Dorsolateral prefrontal cortex (tissue), 122 donors: ENCODE measurements at places on chromosomes 3 and 15.

DNA sequence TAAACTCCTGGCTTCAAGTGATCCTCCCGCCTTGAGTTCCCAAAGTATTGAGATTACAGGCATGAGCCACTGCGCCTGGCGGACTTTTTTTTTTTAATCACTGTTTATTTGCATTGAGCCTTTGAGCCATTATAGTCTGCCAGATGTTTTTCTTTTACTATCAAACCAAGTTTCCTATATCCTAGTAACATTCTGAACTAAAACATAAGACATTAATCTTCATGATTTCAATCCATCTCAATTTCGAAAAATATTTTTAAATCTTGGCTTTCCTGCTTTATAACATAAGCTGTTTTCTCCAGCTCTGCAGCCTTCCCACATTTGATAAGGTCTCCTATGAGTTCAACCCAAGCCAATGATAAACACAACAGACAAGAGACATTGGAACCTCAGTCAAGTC is 75.4 kb downstream of the UMPS start:
- DNase-seq: no peak

GRCh38 chr3:126377211-126377610 is 17.5 kb upstream of the CFAP100 start:
- DNase-seq: peak; percentile 11

- no peak for DNase-seq
These were observed 470.2 kb upstream of the AGTR1 start for GRCh38 chr3:148227534-148227933.

GRCh38 chr15:64816452-64816851 is 9.0 kb downstream of the PIF1 start:
- DNase-seq: no peak

- no peak for DNase-seq
These were observed 35.4 kb downstream of the FAN1 start for GRCh38 chr15:30939161-30939560.

DNA sequence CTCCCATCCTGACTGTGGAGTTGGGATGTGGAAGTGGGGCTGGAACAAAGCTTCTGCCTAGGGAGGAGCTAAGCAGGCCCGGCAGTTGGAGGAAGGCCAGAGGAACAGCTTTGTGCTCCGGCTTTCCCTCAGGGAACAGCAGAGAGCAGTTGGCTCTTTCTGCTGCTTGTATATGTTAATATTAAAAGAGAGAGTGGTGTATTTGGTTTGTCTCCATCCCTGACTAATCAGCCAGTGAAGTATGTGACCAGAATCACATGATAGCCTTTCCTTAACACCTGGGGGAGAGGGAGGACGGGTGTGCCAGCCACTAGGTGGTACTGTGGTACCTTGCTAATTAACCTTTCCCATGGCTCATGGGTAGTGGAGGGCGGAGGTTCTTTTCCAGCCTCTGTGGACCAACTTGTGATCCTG is 10.0 kb downstream of the EIF2B5 start:
- DNase-seq: no peak

- no peak for DNase-seq
These were observed 118.3 kb upstream of the SYNPR start for GRCh38 chr3:63159764-63160163.

- DNase-seq: no peak
These were observed 34.8 kb upstream of the ARHGEF3 start for GRCh38 chr3:56836276-56837163.

- no peak for DNase-seq
These were observed 42.3 kb upstream of the GALNT15 start for GRCh38 chr3:16132190-16132589.

- no peak for DNase-seq
These were observed 47.6 kb upstream of the ATP1B3 start for GRCh38 chr3:141828890-141829289.

DNA sequence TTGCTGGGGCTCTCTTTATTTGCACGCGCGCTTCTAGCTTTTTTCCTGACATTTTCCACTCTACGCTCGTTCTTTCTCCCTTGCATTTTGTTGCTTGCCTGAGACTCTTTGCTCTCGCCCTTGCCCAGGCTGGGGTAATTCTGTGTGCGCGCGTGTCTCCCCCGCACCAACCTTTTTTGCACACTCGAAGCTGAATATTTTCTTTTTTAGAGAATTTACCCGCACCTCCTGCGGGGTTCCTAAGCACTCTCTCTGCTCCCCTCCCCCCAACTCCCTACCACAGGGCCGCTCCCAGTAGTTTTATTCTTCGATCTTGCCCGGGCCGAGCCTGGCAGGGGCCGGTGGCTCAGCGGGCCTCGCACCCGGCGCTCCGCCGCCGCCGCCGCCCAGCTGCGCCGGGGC is 732 bp downstream of the FAM43A start:
- no peak for DNase-seq

DNA sequence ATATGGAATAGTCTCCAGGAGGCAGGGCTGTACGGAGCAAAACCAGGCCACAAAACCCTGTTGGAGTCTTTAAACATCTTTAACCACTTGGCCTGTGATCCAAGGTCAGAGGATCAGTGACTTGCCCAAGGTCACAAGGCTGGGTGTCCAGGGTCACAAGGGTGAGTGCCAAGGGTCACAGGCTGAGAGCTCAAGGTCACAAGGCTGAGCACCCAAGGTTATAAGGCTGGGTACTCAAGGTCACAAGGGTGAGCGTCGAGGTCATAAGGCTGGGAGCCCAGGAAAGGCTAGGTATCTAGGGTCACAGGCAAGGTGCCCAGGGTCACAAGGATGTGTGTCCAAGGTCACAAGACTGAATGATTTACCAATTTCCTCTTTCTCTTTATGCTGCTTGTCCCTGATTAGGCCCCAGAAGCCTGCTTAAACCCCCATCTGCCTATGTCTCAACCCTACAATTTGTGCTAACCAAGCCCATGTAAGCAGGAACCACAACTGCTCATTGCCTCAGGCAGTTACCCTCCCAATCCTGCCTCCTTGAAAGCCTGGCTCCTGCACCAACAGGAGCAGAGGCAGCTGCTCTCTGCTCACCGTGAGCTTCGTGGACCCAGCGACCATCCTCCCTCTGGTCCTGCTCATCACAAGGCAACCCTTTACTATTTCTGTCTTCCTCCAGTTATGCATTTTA is 51.5 kb downstream of the MGLL start:
- no peak for DNase-seq

DNA sequence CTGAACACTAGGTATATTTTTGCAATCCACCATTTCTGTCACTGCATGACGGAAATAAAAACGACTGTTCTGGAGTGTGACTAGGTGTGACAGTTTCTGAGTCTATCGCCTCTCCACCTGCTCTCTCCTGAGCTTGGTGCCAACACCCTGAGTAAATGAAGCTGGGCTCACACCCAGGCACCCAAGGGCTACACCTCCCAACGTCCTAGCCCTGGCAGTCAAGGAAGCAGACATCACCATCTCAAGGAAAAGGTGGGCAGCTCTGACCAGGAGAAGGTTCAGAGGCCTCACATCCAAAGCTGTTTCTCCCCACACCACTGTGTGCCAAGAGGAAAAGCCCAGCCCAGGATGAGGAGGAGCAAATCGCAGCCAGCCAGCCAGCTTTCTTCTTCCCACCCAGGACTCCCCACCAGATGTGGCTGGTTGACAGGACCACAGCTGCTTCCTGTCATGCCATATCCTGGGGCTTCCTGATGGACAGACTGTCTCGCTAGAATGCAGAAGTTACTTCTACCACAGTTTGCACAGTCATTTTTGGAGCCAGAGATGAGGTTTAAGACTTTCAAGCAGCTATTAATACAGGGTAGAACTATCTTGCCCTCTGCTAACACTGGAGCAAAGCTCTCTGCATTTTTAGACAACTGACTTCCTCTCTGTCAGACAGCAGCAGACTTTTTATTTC is 3.3 kb downstream of the SCAMP2 start:
- DNase-seq: peak; percentile 36

DNA sequence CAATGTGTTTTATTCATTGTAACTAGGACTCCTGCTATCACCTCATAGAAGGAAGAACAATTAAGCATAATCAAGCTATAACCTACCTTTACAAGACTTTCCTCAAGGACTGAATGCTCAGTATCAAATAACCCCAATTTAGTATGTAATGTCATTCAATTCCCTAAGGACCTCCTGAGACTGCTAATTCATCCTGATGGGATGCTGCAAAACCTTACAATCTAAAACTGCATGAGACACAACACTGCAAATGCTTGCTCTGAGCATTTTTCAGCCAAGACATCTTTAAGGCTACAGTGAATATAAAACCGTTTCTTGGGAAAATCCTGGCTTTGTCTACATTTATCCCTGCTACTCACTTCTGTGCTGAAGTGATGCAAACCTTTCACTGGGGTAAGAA is 69.9 kb downstream of the RYK start:
- DNase-seq: no peak

GRCh38 chr3:193883551-193883950 is 252.4 kb upstream of the HES1 start:
- DNase-seq: no peak

DNA sequence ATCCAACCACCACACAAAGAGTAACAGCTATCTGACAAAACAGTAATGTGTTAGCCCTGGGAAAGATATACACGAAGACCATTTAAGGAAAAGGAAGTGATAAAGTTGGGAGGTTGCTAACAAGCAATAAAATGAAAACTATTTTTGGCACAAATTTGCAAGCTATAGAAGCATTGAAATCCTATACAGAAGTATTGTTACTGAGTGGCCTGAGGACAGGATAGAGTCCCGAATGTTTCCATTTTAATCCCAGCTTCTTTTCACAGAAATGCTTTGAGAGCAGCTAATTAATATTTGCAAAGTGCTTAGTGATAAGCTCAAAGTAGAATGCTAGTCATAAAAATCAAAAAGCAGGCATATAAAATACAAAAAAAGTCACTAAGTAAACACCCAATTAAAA is 51.5 kb downstream of the RAD18 start:
- no peak for DNase-seq

GRCh38 chr3:131735116-131735515 is 232.3 kb upstream of the MRPL3 start:
- DNase-seq: no peak

DNA sequence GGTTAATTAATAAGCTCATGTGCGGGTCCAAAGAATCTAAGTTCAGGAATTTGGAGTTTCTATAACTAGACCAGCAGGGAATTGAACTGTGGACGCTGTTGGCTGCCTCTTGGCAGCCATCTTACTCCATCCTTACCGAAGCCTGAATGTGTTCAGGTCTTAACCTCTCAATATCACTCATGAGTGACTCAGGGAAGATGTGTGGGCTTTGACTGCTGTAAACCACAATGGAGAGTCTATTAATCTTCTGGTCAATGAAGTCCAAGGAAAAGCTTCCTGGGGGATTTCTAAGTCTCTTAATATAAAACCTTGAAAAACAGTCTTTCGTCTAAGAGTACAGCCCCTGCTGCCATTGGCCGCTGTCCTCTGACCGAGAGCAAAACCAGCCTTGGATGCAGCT is 46.7 kb upstream of the OXTR start:
- no peak for DNase-seq

GRCh38 chr15:58443308-58443707 is 11.5 kb downstream of the LIPC start:
- DNase-seq: no peak

- DNase-seq: no peak
These were observed 6.3 kb upstream of the LRRC58 start for GRCh38 chr3:120355486-120355885.

DNA sequence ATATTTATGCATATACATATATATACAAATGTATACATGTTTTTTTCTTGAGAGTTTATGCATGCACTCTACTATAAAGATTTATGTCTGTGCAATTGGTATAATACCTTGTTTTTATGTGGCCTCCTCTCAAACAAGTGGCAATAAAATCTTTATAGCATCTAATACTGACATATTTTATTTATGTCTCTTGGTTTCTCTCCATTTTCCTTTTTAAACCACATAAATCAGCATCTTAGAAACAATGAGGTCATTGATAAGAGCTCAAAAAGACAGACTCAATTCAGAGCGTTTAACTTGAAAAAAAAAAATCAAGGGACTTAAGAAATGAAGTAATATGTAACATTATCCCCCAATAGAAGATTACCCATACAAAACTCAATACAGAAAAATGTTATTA is 1442.2 kb upstream of the ALCAM start:
- DNase-seq: no peak
